ENCODE measurements at places on chromosomes 3 and 15.

DNA sequence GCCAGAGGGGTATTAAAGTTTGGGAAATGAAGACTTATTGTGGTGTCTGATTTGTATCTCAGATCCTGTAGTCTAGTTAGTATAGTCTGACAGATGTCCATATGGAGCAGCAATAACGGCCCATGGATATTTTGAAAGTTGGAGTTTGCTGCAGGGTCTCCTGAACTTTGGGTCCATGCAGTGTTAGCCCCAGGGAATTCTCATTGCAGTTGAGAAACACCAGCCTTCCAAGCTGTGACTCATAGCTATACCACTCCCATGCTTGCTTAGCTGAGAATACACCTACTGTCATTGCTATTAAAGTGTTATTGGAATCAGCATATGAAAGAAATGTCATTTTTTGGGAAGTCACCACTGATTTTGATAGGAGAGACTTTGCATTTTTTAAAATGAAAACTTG lies 29.2 kb downstream of the TMOD2 start:
- peaks cover 4% of the 10 kb centered on the region for H3K4me1 ChIP-seq
- H3K27me3 ChIP-seq: no peaks in the 10 kb centered on the region
- no peak for DNase-seq
- peaks cover 10% of the 10 kb centered on the region for H3K36me3 ChIP-seq

DNA sequence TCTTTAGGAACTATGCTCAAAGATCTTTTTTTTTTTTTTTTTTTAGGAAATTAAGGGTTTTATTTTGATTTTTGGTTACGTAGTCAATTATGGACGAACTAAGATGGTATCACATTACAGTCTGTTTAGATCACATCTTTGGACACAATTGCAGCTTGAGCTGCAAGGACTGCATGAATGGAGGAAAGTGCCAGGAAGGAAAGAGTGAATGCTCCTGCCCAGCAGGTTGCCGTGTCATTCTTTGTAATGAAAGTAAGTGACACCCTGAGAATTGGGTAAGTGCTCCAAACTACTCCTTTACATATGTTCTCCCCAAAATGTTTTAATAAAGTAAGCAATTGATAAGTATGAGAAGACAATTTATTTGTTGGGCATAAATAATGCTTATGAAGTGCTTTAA lies 716.5 kb upstream of the GOLIM4 start:
- no peak overlapping the region for H3K27ac ChIP-seq
- no peaks in the 10 kb centered on the region for H3K27me3 ChIP-seq
- H3K4me3 ChIP-seq: no peak overlapping the region

- peak overlapping the region; percentile 98 for H3K27ac ChIP-seq
- H3K4me1 ChIP-seq: peaks cover 41% of the 10 kb centered on the region
- peak overlapping the region; percentile 99 for H3K4me3 ChIP-seq
- no peaks in the 10 kb centered on the region for H3K27me3 ChIP-seq
- peak; percentile 23 for DNase-seq
These were observed 2.6 kb downstream of the TNIK start for GRCh38 chr3:171457607-171458061.

- no peaks in the 10 kb centered on the region for H3K27me3 ChIP-seq
- no peak overlapping the region for H3K4me3 ChIP-seq
These were observed 69.4 kb upstream of the FOXP1 start for GRCh38 chr3:71652781-71653413.

- H3K36me3 ChIP-seq: no peaks in the 10 kb centered on the region
- no peak overlapping the region for H3K4me3 ChIP-seq
- no peak overlapping the region for H3K27ac ChIP-seq
- peaks cover 22% of the 10 kb centered on the region for H3K27me3 ChIP-seq
These were observed 7.1 kb upstream of the CPOX start for GRCh38 chr3:98600412-98601095.

GRCh38 chr3:101879623-101880284 lies 30.4 kb downstream of the NFKBIZ start:
- DNase-seq: no peak
- H3K36me3 ChIP-seq: no peaks in the 10 kb centered on the region
- no peak overlapping the region for H3K4me3 ChIP-seq
- no peaks in the 10 kb centered on the region for H3K4me1 ChIP-seq

DNA sequence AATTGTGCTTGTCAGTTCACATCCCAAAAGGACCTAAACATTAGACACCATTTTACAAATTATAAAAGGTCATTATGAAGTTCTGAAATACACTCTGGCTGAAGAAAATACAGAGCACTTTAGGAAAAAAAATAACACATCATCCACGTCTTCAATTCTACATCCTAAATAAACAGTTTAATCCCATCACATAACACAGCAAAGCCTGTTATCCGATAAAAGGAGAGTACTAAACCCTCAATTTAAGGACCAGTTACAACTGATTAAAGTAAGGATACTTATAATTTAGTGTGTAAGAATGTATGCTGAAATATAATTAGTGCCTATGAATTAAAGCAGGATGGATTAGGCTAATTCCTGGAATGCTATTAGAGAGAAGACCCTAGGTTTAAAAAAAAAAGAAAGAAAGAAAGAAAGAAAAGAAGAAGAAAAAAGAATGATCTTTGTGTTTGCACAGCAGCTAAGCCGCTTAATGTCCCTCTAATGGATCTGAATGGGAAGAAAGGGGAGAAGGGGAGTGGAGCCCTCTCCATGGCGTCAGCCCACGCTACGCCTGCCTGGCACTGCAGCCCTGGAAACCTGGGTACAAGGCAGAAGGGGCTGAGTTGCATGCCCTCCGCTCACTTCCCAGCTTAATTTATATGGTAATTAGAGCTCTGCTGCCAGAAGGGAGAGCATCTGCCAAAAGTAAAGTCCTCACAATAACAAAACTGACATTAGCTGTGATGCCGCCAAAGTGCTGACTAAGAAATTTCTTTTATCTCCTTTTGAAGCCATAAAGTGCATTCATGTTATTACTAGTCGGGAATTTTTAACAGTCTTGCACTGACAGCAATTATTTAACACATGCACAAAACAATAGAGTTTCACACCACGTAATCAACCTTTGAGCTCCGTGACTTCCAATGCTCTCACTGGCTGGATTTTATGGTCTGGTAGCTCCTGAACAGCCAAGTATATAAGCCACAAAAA lies 90.0 kb downstream of the FSIP1 start:
- peaks cover 13% of the 10 kb centered on the region for H3K27me3 ChIP-seq
- no peak overlapping the region for H3K27ac ChIP-seq
- no peak overlapping the region for H3K4me3 ChIP-seq
- H3K36me3 ChIP-seq: no peaks in the 10 kb centered on the region
